ENCODE measurements at places on chromosomes 16 and 17.

GRCh38 chr16:84600343-84601229 lies 17.3 kb downstream of the COTL1 start:
- DNase-seq, result peak; percentile 86

DNA sequence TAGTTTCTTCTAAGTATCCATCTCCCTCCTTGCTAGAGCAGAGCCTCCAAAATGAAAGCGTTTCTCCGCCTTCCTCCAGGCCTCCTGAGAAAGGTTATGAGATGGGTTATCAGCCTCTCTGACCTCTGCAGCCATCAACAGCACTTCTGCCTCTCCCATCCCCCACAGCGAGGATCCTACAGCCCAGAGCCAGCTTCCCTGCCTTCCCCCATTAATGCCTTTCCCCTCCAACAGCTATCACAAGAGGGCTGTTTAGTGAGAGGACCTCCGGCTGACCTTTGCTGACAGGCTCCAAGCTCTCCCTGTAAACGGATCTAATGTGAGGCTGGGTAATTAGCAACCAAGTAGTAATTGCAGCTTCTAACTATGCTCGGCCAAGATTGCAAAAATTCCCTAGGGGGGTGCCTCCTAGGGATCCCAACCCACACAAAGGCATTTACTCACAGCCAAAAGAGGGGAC lies 55.8 kb downstream of the ZFHX3 start:
- no peak for DNase-seq

GRCh38 chr17:27930000-27930399 lies 36.8 kb upstream of the LYRM9 start:
- DNase-seq, result no peak

DNA sequence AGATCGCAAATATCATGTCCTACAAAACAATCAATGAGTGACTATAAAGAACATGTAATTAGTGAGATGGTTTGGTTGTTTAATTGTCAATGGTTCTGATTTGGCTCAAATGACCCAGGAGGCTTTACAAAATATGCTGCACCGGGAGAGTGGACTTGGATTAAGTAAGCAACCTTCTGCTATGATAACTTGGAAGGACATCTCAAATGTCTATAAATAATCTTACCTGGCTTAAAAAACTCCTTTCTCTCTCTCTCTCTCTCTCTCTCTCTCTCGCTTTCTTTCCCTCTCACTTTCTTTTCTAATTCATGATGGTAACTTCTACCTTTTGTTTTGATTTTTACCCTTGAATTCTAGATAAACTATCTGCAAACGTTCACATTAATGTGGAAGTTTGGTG lies 14.2 kb downstream of the KCNJ2 start:
- no peak for DNase-seq

GRCh38 chr17:10556301-10557005 lies 7.0 kb upstream of the MYH2 start:
- DNase-seq, result no peak

GRCh38 chr17:64354824-64355535 lies 35.7 kb downstream of the PECAM1 start:
- DNase-seq, result no peak

DNA sequence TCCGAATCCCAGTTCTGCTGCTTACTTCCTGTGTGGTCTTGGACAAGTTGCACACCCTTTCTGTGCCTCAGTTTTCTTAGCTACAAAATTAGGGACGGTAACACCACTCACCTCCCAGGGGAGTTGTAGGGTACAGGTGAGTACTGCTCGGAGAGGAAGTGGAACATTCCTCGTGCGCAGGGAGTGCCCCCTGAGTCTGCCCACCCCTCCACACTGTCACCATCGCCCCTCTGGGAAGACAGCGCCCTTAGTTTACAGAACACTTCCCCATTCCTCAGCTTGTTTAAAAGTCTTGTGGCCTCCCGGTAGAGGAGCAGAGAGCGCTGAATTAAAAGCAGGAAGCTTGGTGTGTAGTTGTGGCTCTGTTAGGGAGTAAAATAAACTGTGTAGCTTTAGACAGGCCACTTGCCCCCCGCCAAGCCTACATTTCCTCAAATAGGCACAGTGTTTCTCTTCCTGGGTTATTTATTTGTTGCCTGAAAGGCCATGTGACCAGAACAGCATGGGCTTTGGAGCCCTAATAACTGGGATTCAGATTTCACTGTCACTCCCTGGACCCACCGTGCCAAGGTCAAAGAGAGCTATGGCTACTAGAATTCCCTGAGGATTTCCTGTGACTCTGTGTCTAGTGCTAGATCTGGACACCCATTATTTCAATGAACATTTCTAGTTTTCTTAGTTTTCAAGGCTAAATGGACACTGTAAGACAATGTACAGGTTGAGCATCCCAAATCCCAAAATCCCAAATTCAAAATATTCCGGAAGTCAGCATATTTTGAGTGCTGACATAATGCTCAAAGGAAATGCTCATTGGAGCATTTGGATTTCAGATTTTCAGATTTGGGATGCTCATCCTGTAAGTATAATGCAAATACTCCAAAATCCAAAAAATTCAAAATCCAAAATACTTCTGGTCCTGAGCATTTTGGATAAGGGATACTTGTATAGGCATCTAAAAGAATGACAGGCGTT lies 372.5 kb downstream of the SNX29 start:
- DNase-seq, result no peak

DNA sequence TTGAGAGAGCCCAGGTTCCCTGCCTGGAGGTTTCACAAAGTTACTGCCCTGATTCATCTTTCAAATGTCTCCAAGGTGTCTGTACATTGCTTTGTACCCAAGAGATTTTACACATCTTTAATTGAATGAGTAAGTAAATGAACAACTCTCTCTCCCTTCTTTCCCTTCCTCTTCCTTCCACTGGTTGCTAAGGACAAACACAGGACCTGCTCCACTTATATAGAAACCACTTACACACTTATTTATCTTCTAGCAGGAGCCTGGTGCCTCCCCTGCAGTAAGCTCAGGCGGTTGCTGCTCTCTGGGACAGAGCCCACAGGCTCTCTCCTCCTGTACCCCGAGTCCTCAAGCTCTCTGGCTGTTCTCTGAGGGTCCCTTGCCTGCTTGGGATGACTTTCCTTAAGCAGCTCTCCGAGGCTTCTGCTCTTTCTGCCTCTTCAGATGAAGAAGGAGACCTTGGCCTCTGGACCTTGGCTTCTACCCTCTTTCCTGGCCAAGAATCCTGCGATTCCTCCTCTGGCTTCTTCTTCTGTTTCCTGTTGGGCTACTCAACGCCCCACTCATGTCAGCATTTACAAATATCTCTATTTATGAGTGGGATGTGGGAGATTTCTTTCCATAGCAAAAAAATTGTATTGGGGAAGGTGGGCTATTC lies 9.9 kb downstream of the PIRT start:
- DNase-seq, result no peak

GRCh38 chr17:32684087-32684958 lies 192.6 kb downstream of the MYO1D start:
- DNase-seq, result no peak

GRCh38 chr16:13545271-13545670 lies 374.7 kb upstream of the ERCC4 start:
- DNase-seq, result no peak

DNA sequence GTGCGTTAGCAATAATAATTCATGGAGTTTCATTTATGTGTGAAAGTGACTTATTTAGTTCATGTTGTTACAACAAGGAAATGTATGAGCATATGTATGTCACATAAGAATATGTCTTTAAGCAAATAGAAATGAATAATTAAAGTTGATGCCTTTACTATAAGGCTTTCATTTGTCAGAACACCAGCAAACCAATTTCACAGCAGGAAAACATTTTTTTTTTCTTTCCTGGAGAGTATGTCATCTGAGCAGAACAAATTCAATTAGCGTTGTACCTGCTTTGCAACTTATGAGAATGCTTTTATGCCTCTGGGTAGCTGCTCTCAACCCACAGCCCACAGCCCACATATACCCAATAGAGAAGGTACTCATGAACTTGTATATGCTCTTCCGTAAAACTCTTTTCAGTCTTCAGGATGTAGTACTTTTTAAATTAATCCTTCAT lies 26.3 kb upstream of the APOH start:
- peak; percentile 32 for DNase-seq

DNA sequence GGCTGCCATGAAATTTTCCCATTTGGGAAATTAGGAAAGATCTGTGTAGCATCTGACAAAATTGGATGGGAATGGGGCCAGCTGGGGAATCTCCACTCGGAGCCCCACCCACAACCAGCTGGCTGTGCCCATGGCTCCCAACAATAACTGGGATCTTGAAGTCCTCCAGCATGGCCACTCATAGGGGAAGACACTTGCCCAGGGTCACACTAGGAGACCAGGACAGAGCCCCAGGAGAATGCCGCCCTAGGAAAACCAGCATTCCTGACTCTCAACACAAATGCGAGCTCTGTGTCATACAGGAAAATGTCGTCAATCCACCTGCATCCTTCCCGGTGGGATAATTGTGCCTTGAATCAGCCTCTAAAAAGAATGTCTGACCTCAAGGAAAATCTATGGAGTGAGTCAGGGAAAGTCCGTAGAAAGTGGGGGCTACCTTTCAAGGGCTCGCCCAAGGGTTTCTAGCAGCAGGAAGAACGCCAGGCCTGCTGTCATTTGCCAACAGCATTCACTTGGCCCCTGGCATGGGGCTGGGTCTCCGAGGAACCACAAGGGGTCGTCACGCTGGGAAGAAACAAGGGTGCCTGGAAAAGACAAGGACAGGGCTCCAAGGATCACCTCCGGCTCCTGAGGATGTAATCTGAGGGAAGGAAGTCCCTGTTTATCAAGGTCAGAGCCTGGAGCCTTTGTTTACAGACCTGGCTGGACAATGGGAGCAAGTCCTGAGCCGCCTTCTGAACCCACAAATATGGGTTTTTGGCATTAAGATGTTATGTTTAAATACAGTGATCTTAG lies 15.9 kb downstream of the CDH5 start:
- DNase-seq, result no peak

GRCh38 chr16:72501739-72502593 lies 330.0 kb upstream of the PMFBP1 start:
- DNase-seq, result peak; percentile 49
